ENCODE measurements at places on chromosomes 7 and 10. TPM values are rescaled to one million over a fixed set of nuclear protein-coding genes. Genes with fewer than 3 reads are reported as not detected.

PYROXD2 gene
- 17.7 TPM for total RNA-seq

MRC1 gene
- 58.3 TPM for total RNA-seq

- H3K4me3 ChIP-seq: no peak overlapping the region
- H3K36me3 ChIP-seq: no peaks in the 10 kb centered on the region
- no peaks in the 10 kb centered on the region for H3K27me3 ChIP-seq
- H3K4me1 ChIP-seq: no peaks in the 10 kb centered on the region
These were observed 143.3 kb upstream of the KAT6B start for GRCh38 chr10:74683067-74683466.

- H3K36me3 ChIP-seq: no peaks in the 10 kb centered on the region
- no peaks in the 10 kb centered on the region for H3K27me3 ChIP-seq
These were observed 31.7 kb upstream of the ELMO1 start for GRCh38 chr7:37480041-37481031.

- H3K36me3 ChIP-seq: no peaks in the 10 kb centered on the region
- no peak overlapping the region for H3K27ac ChIP-seq
- no peaks in the 10 kb centered on the region for H3K4me1 ChIP-seq
- no peak for DNase-seq
These were observed 80.8 kb downstream of the ZNF467 start for GRCh38 chr7:149692557-149692982.

DNA sequence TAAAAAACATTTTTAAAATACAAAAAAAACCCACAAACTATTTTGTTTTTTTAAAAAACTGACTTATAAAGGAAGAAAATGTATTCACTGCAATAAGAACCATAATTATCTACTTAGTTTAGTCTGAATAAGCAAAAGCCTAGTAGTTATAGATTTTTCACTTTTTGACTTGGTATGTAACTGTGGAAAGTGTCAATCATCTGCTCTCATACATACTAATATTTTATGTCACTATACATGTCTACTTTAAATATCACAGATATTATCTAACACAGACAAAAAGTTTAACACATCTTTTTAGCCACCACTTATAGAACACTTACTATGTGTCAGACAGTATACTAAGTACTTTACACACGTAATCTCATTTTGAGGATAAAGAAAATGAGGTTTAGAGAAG is 3.2 kb upstream of the JMJD1C start:
- H3K36me3 ChIP-seq: no peaks in the 10 kb centered on the region
- no peak overlapping the region for H3K27ac ChIP-seq
- no peak for DNase-seq

DNA sequence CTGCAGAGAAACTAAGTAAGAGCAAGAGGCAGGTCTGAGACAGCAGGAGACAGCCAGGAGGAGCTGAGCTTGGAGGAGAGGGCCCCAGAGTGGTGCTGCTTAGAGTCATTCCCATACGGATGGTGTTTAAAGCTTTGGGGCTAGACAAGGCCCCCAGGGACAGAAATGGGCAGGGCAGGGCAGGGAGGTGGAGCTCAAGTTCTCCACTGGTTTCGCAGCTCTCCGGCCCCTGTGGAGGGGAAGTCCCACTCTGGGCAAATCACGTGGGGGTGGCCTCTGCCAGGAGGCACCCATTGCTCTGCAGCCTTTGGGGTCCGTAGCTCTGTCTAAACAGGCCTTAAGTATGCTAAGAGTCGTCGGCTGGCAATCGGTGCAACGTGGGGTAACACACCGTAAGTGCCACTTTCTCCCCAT is 1.0 kb upstream of the PTPRE start:
- no peak overlapping the region for H3K4me3 ChIP-seq
- no peaks in the 10 kb centered on the region for H3K4me1 ChIP-seq
- no peaks in the 10 kb centered on the region for H3K36me3 ChIP-seq
- H3K27ac ChIP-seq: no peak overlapping the region
- H3K27me3 ChIP-seq: no peaks in the 10 kb centered on the region

All from aorta (tissue), 5 donors.